ENCODE measurements at places on chromosomes 7 and 10. TPM values are rescaled to one million over a fixed set of nuclear protein-coding genes. Genes with fewer than 3 reads are reported as not detected.

GRCh38 chr10:69913606-69914382 is 112.1 kb downstream of the COL13A1 start:
- H3K36me3 ChIP-seq, result no peaks in the 10 kb centered on the region
- no peak for DNase-seq
- H3K27ac ChIP-seq, result no peak overlapping the region
- no peaks in the 10 kb centered on the region for H3K27me3 ChIP-seq

DNA sequence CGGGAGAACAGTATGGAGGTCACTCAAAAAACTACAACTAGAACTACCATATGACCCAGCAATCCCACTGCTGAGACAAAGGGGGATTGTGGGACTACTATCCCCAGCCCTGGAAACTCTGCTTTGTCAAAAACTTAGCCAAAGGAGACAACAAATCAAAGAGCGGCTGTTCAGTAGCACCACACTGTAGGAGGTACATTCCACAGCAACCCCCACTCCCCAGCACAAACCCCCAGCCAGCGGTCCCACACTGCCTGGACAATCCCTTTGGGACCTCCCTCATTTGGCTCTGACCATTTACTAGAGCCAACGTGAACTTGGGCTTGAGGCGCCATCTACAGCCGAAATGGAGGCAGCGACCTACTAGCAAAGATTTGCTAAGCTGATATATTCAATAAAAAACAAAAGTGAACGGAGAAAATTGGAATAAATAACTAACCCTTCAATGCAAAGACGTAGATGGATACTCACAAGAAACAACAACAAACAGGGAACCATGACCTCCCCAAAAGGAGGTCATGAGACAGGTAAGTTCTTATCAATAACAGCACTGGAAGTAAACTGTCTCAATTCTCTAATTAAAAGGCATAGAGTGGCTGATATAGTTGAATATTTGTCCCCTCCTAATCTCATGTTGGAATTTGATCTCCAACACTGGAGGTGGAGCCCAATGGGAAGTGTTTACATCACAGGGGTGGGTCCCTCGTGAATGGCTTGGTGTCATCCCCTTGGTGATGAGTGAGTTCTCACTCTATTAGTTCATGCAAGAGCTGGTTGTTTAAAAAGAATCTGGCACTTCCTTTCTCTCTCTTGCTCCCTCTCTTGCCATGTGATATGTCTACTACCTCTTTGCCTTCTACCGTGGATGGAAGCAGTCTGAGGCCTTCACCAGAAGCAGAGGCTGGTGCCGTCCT is 119.0 kb upstream of the KCNMA1 start:
- no peaks in the 10 kb centered on the region for H3K27me3 ChIP-seq
- H3K4me3 ChIP-seq, result no peak overlapping the region
- no peaks in the 10 kb centered on the region for H3K4me1 ChIP-seq

MACC1 gene
- total RNA-seq, result 1.7 TPM

SMKR1 gene
- total RNA-seq, result not detected

- H3K27ac ChIP-seq, result no peak overlapping the region
- peak; percentile 61 for DNase-seq
- no peaks in the 10 kb centered on the region for H3K4me1 ChIP-seq
- H3K27me3 ChIP-seq, result no peaks in the 10 kb centered on the region
- no peak overlapping the region for H3K4me3 ChIP-seq
- no peaks in the 10 kb centered on the region for H3K36me3 ChIP-seq
Observed at GRCh38 chr10:43218206-43218950, 48.5 kb downstream of the RASGEF1A start.

DNA sequence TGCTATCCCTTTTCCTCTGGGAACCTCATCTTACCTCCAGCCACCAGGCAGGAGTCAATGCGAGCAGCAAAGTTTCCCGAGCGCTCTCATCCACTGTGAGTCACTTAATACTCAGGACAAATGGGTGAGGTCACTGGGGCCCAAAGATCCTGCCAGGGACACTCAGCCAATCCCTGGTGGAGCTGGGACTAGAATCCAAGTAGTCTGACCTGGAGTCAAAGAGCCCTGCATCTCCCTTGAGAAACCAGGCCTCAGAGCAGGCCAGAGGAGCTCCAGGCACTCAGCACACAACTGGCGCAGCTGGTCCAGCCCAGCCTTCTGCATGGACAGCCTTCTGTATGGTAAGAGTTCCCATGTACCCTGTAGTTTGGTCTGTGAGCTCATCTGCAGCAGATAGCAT is 142.3 kb downstream of the MAPK8 start:
- no peak overlapping the region for H3K4me3 ChIP-seq
- no peaks in the 10 kb centered on the region for H3K27me3 ChIP-seq
- no peak overlapping the region for H3K27ac ChIP-seq
- no peak for DNase-seq
- H3K36me3 ChIP-seq, result no peaks in the 10 kb centered on the region
- H3K4me1 ChIP-seq, result no peaks in the 10 kb centered on the region

GPR15LG gene
- total RNA-seq, result not detected

PARP12 gene
- total RNA-seq, result 42.6 TPM

GRCh38 chr10:29141761-29142160 is 147.1 kb upstream of the LYZL1 start:
- no peak overlapping the region for H3K27ac ChIP-seq
- H3K36me3 ChIP-seq, result no peaks in the 10 kb centered on the region
- H3K27me3 ChIP-seq, result no peaks in the 10 kb centered on the region
- H3K4me3 ChIP-seq, result no peak overlapping the region

DNA sequence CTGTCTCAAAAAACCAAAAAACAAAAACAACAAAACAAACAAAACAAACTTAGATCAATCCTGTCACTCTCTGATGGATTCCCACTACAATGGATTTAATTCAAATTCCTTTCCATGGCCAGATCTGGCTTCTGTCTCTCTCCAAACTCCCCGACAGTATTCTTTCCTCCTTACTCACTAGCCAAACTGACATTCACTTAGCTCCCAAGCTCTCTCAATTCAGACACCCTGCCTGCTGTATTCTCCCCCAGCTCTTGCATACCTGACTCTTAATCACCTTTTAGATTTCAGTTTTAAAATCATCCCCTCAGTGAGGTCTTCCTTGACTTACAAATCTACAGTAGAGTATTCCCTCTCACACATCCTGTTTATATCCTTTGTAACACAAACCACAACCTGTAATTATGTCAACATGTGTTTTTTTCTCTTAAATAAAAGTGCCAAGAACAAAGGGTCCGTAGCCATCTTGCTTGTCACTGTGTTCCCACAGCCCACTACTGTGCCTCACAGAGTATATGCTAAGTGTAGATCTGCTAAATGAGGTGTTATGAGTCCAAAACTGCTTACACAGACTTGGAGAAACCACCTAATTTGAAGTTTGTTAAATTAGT is 14.4 kb downstream of the HERPUD2 start:
- no peaks in the 10 kb centered on the region for H3K27me3 ChIP-seq
- no peaks in the 10 kb centered on the region for H3K4me1 ChIP-seq
- H3K27ac ChIP-seq, result no peak overlapping the region
- H3K36me3 ChIP-seq, result no peaks in the 10 kb centered on the region
- DNase-seq, result no peak
- no peak overlapping the region for H3K4me3 ChIP-seq

DNA sequence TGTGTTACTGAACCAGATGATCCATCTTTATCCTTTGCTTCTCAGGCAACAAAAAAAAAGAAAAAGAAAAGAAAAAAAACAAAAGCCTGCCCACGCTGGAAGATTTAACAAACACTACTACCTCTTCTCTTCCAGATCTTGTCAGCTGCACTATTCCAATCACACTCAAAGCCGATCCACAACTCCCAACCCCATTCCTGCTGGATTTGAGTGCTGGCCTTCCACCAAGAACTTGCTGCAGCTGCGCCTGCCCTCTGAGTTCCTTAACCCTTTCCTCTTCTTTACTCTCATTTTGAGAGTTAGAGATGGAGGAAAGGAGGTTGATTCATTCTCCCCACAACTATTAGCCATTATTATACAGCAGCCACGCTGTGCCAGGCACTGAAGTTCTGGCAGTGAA is 16.0 kb upstream of the ITGA8 start:
- no peaks in the 10 kb centered on the region for H3K36me3 ChIP-seq
- no peak for DNase-seq
- peaks cover 4% of the 10 kb centered on the region for H3K4me1 ChIP-seq

- no peak overlapping the region for H3K27ac ChIP-seq
- no peaks in the 10 kb centered on the region for H3K36me3 ChIP-seq
- no peak for DNase-seq
- no peaks in the 10 kb centered on the region for H3K4me1 ChIP-seq
Observed at GRCh38 chr10:84842593-84842992, 514.2 kb downstream of the CCSER2 start.

DNA sequence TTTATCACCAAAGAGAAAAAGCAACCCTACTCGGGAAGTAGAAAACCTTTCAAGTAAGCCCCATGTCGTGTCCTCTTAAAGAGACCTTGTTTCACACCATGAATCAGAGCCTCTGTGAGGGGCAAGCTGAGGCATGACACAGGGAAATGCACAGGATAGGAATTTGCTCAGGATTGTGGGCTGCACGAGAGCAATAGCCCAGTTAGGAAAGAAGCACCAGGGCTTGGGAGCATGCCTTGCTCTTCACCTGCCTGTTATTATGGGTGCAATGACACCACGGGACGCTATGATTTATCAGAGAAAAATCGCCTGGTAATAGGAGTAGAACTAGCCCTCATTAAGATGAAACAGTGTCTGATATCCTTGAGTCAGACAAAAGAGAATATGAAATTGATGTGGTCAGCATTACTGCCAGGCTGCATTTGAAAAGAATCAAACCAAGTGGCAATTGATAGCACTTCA is 562.9 kb upstream of the NRP1 start:
- no peak overlapping the region for H3K27ac ChIP-seq
- peaks cover 8% of the 10 kb centered on the region for H3K4me1 ChIP-seq
- no peaks in the 10 kb centered on the region for H3K27me3 ChIP-seq
- no peaks in the 10 kb centered on the region for H3K36me3 ChIP-seq

DNA sequence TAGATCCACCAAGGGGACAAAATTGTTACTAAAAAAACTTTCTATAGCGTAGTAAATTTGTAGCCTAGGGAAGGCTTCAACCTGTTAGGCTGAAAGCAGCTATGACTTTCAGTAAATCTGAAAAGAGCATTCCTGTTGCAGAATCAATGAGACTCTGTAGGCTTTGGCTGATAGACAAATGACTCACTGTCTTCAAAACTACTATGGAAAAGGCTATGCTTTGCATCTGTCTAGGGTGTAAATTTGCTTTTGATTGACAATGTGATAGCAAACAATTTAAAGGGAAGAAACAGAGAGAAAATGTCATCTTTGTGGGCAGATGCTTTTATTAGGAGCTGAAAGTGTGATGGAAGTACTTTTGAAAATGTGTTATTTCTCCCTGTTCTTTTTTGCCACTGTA is 60.6 kb downstream of the ARL5B start:
- H3K4me3 ChIP-seq, result no peak overlapping the region
- H3K27me3 ChIP-seq, result no peaks in the 10 kb centered on the region
- DNase-seq, result no peak
- no peaks in the 10 kb centered on the region for H3K4me1 ChIP-seq
- H3K36me3 ChIP-seq, result no peaks in the 10 kb centered on the region
- H3K27ac ChIP-seq, result no peak overlapping the region

LMOD2 gene
- not detected for total RNA-seq

DNA sequence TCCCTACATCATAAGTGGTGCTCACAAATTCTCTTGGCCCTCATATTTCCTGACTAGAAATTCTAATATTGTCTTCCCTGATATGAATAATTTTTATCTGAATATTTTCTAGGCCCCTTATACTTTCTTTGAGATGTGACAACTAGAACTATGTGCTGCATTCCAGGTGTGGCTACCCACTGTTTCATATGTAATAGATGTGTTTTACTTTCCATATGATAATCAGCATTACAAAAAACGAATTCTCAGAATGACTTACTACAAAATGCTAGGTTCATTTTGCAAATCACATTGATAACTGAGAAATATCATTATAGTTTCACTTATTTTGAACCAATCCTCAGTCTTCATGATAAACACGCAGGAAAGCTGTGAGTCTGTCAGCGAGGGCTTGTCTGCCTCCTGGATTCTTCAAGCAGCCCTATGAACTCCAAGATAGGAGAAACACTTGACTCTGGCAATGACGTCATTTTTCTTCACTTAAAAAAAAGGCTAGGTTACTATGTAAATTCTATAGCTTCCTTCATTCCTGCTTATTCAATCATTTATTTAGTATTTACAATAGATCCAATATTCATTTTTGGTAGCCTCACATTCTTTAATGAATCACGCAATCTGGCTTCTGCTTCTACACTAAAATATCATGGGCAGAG is 4.6 kb downstream of the WEE2 start:
- H3K4me3 ChIP-seq, result no peak overlapping the region
- no peak overlapping the region for H3K27ac ChIP-seq
- DNase-seq, result no peak

NYAP1 gene
- 0.75 TPM for total RNA-seq

CDK1 gene
- total RNA-seq, result 2.1 TPM

DNA sequence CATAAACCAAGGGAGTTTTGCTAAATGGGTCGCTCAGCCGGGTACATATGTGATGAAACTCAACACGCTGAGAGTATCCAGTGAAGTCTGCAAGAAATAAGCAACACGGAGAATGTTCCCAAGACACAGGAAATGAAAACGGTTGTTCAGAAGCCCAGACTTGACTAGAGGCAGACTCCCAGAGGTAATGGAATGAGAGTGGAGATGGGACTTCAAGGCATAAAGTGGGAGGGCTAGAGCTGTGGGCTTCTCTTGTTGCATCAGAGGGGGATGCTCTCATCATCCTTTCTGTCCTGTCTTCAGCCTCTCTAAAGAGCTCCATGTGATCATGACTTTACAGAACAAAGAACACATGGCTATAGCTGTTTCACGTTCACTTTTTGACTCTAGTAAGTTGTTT is 88.3 kb downstream of the BAMBI start:
- no peak overlapping the region for H3K4me3 ChIP-seq
- H3K27me3 ChIP-seq, result no peaks in the 10 kb centered on the region
- H3K36me3 ChIP-seq, result no peaks in the 10 kb centered on the region
- no peak overlapping the region for H3K27ac ChIP-seq
- no peaks in the 10 kb centered on the region for H3K4me1 ChIP-seq

PIK3CG gene
- total RNA-seq, result 5.9 TPM

- no peaks in the 10 kb centered on the region for H3K4me1 ChIP-seq
- no peak for DNase-seq
- H3K27me3 ChIP-seq, result no peaks in the 10 kb centered on the region
- no peaks in the 10 kb centered on the region for H3K36me3 ChIP-seq
- peak overlapping the region; percentile 89 for H3K27ac ChIP-seq
- H3K4me3 ChIP-seq, result no peak overlapping the region
Observed at GRCh38 chr10:13686331-13686752, 99.6 kb downstream of the PRPF18 start.

- no peaks in the 10 kb centered on the region for H3K36me3 ChIP-seq
- H3K27ac ChIP-seq, result no peak overlapping the region
- no peak for DNase-seq
- no peak overlapping the region for H3K4me3 ChIP-seq
- no peaks in the 10 kb centered on the region for H3K27me3 ChIP-seq
- no peaks in the 10 kb centered on the region for H3K4me1 ChIP-seq
Observed at GRCh38 chr10:16297642-16298041, 139.2 kb upstream of the PTER start.

GRCh38 chr7:73530800-73531199 is 8.7 kb upstream of the BAZ1B start:
- H3K4me3 ChIP-seq, result no peak overlapping the region
- no peaks in the 10 kb centered on the region for H3K27me3 ChIP-seq
- no peak overlapping the region for H3K27ac ChIP-seq
- no peak for DNase-seq
- no peaks in the 10 kb centered on the region for H3K36me3 ChIP-seq
